ENCODE measurements at places on chromosomes 6 and 20.

DNA sequence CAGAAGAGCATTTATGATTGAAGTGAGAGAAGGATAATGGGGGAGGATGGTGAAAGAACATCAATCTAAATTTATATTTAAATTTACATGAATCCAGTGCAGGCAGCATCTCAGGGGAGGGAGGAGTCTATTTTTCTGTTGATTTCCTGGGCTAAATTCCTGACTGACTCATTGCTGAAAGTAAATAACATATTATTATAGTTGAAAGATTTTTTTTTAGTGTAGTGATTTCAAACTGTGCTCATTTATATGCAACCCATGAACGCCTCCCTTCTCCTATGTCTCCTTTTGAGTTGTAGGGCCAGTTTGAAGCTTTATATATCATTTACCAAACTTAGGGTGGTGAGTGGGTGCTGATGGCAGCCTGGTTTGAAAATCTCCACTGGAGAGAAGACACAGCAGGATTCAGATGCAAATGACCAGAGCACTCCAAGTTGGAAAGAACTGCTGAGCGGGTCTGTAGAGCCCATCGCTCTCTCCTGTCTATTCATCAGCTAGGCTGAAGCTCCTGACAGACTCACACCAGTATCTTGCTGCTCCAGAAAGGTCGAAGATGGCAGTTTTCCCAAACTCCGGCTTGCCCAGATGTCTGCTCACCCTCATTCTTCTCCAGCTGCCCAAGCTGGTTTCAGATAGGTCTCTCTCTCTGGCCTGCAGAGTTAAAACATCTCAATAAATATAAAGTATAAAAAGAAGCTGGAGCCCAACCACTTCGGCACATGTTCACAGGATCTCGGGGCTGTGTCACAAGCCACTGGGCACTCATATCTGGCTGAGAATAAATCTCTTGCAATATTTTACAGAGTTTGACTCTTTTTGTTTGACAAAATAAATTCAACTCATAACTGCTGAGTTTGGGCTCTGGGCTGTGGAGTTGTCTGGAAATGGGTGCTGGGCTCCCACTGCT lies 18.3 kb downstream of the BTN2A1 start:
- DNase-seq: no peak

GRCh38 chr20:16283978-16284377 lies 289.3 kb downstream of the KIF16B start:
- DNase-seq: no peak

GRCh38 chr6:35173044-35173426 lies 31.9 kb upstream of the TCP11 start:
- no peak for DNase-seq

DNA sequence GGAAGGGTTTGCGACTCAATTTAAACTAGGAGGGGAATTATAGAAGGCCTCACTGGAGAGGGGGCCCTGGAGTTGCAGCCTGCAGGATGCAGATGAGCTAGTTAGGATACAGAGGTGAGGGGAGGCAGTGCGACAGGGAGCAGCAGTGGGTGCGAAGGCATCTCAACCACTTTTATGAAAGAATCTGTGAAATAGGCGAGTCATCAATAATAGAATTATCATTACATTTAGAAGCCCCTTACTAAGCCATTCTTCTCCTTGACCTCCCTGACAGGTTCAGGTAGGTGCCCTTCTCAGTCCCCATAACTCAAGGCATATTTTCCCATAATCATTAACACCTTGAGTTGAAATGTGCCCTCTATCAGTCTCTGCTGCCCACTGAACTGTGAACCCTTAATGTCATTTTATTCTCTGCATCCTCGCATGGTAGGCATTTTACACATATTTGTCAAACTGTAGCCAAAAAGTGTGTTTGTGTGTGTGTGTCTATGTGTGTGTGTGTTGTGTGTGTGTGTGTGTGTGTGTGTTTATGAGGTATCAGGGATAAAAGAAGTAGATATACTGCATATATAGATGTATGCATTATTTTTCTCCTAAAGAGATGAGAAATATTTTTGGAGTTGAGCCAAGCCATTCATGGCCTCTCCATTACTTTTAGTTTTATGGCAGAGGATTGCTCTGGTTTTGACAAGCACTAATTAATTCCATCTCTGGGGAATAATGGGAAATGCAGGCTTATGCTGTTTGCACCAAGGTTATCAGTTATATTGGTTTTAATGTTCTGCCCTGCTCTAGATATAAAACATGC lies 898.8 kb downstream of the KIF16B start:
- no peak for DNase-seq

GRCh38 chr20:14879020-14879697 lies 541.7 kb upstream of the FLRT3 start:
- DNase-seq: no peak

- no peak for DNase-seq
Observed at GRCh38 chr6:8026800-8027199, 37.4 kb downstream of the BLOC1S5 start.

Measured in activated naive CD4-positive, alpha-beta T cell (primary cell).